T-helper 2 cell treated with Interferon-gamma antibody and Interleukin-4, amounts not matched to agents 5 μg/mL and 100 μg/mL, for 36 hours (primary cell): ENCODE measurements at places on chromosomes 7 and 10.

DNA sequence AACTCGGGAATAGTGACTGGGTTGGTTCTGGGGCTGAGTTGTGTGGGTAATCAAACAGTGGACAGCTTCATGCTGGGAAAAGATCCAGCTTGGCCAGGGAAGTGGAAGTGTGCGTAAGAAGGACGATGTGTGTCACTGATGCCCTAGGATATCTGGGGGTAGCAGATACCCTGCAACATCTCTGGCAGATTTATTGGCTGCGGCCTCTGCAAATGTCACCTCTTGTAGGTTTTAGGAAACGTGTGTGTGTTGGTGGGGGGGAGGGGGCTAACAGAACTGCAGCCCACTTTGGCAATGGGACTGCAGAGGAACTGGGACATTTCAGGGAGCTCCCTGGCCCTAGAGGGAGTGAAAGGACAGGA is 965 bp upstream of the AGAP3 start:
- DNase-seq: no peak

DNA sequence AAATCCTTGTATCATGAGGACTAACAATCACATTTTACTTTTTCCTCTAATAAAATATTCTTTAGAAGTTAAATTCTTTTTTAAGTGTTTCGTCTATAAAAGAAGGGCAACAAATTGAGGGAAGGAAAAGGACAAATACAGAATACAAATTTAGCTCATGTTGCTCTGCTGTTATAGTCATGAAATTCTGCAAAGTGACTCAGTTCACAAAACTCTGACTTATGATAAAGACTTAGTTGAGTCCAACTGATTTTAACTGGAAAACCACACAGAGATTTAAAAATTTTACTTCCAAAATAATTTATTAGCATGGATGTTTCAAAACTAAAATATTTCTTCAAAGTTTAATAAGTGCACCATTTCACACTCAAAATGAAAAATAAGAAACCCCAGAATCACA is 75.0 kb upstream of the GPR22 start:
- no peak for DNase-seq

DNA sequence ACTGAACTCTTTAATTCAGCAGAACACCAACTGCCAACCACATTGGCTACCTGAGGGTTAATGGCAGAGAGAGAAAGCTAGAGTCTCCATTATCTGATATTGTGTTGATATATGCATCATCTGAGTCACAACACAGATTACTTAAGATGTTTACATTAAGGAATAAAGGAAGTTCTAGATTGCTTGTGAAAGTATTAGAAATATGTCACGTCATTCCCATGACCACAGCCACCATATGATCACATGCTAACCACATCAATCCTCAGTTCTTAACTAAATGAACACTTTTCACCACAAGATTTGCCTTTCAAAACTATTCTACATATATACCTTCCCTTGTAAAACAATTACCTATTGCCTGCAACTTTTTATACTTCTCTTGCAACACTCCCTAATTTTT is 337.9 kb downstream of the FGFR2 start:
- DNase-seq: no peak

GRCh38 chr7:105011141-105011830 is 2.7 kb upstream of the KMT2E start:
- no peak for DNase-seq

DNA sequence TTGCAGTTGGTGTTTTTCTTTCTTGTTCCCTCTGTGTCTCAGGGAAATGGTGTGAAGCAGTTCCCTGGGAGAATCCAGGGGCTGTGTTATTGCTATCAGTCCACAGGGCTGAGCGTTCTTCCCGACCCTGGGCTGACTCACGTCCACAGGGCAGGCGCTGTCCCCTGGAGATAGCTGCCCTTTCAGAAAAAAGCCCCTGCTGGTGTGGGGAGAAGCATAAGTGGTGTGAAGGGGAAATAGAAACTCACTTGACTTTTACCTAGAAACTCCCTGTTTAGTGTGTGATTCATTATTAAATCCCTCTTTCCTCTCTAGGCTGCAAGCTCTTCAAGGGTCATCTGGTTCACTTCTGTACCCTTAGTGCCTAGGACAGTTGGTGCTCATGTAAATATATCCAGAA is 63.3 kb upstream of the SMNDC1 start:
- no peak for DNase-seq

DNA sequence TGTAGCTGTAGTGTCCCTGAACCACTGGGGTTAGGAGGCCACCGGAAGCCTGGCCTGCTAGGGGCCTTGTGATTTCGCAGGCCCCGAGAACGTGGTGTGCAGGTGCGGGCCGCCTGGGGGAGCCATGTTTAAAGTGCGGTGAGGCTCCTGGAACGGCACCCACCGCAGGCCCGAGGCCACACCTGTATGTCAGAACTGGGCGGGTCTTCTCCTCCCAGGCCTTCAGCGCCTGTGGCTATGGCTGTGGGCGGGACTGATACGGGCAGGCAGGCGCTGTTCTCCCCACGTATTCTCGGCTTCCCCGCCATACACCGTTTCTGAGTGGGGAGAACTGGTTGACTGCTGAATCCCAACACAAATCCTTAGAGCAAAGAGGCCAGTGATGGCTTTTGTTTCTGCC is 74.8 kb downstream of the DNAJB6 start:
- peak; percentile 49 for DNase-seq

DNA sequence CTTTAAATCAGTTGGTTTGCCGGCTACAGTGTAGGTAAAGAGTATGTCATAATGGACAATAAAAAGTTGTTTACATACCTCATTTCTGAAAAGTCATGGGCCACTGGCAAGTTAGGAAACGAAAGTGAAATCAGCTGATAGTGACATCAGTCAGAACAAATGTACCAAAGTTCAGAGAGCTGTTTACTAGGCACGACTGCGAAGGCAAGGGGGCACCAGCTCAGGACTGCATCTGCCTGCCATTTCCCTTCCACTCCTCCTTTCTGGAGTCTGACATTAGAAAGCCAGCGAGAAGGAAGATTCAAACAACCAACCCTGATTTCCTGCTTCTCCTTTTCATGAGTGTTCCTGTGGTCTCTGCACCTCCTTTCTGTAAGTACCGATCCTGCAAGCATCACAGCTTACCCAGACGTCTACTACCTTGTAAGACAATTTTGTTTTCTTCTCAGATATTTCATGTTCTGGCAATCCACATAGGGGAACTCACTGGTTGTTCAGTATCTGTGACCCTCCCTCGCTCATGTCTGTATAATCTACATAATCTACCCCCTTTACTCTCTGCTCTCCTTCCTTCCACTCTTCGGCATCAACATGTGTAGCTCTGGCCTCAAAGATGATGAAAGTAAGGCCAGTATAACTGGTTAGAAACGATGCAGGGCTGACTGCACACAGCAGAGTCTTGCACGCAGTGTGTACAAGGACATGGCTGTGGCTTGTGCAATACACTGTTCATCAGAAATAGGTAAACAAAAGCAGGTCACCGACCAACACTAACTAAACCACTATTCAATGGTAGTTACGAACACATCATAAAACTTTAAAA is at the start of gene TMEM140:
Gene TMEM140 (plus strand): TSS at position 174 of the 823 bp plus-strand sequence. CDS start 16,370 bp downstream, outside the sequence.
- peak; percentile 62 for DNase-seq
